Vagina (tissue), 2 donors: ENCODE measurements at places on chromosomes 11 and 22. TPM values are rescaled to one million over a fixed set of nuclear protein-coding genes. Genes with fewer than 3 reads are reported as not detected.

DNA sequence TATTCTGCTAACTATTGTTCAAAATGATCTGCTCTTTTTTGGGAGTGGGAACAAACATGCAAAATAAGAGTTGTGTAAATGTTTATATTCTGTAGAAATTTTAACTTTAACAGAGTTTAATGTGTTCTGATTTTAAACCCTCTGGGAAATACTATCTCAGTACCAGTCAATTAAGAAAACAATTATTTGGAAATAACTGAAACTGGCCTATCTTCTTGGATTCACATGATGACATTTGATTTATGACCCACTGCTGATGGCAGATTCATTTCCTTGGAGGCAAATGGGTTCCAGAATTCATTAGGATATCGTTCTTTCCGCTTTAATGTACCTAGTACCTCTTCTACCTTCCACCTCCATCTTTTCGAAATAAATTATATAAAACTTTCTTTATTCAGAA is 5.5 kb downstream of the SIK2 start:
- no peak for DNase-seq

DNA sequence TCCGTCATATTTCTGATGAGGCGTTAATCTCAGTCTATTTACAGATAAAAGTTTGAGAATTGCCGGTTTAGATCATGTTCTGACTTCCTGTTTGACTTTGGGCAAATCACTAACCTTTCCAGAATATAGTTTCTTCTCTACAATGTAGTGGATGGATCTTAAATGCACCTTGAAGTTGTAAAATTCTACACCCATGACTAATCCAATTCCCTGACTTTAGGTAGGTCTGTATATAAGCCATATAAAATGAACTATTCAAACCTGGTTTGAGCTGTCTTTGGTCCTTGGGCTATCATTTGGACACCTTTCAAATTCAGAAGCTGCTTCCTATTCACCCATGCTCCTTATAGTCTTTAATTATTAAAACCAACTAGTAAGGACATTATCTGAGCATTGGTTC is 52.2 kb upstream of the BLID start:
- DNase-seq = no peak

The PGA5 gene
- total RNA-seq = not detected

DNA sequence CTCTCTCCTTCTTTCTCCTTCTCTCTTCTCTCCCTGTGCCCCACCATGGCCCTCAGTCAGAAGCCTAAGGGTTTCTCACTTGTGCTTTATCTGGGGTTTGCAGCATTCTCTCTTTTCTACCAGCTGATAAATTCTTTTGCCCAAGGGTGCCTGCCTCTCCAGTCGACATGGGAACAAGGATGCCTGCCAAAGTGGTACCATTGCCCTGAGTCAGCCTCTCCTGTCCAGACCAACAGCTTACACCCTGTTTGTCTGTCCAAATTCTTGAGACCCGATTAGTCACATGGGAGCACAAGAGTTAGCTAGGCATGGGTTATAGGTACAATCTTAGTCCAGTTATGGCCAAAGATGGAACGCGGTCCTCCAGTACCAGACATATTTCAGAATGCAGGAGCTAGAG is 242.7 kb downstream of the LARGE1 start:
- no peak for DNase-seq

DNA sequence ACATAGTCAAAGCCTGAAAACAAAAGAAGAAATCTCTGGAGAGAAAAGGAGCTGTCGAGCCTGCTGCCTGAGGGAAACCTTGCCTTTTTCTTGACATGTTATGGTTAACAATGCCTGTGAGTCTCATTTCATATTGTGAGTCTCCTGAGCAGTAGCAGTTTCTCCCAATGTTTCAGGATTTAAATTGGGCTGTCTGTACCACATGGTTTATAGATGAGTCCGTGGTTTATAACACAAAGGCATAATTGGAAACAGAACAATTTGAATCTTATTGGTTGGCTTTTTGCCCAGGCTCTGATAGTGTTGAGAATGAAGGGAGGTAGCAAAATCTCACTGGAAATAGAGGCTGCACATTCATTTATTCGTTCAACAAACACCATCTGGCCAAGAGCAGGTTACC is 540.9 kb downstream of the RAB38 start:
- no peak for DNase-seq

- no peak for DNase-seq
Observed at GRCh38 chr22:37734964-37735451, 38.2 kb downstream of the TRIOBP start.

DNA sequence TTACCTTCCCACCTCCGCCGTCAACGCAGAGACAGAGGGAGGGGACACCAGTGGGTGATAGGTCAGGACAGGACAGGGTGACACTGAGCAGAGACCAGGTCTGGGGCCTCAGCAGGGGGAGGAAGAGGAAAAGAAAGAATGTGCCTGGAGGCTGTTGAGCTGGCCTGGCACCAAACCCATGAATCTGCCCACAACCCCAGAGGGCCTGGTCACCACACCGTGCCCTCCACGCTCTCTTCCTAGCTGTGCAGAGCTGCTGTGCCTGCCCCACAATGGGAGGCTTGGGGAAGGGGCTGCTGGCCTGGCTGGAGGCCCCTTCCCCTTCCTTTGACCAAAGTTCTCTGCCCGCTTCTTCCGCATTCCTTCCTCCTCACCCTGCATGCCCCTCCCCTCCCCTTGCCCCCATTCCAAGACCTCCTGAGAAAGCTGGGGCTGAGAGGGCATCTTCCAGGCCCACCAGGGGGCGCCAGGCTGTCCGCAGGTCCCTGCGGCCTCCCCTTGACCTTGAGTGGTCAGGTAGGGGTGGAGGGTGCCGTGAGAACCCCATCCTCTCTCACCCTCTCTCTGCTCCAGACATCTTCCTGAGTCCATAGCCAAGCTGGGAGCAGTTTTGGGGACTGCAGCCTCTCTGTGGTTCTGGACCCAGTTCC is 11.0 kb upstream of the CACNA1I start:
- DNase-seq = no peak

The RELT gene
- total RNA-seq = 6.1 TPM

- no peak for DNase-seq
Observed at GRCh38 chr11:110631551-110631950, 80.7 kb downstream of the ARHGAP20 start.

DNA sequence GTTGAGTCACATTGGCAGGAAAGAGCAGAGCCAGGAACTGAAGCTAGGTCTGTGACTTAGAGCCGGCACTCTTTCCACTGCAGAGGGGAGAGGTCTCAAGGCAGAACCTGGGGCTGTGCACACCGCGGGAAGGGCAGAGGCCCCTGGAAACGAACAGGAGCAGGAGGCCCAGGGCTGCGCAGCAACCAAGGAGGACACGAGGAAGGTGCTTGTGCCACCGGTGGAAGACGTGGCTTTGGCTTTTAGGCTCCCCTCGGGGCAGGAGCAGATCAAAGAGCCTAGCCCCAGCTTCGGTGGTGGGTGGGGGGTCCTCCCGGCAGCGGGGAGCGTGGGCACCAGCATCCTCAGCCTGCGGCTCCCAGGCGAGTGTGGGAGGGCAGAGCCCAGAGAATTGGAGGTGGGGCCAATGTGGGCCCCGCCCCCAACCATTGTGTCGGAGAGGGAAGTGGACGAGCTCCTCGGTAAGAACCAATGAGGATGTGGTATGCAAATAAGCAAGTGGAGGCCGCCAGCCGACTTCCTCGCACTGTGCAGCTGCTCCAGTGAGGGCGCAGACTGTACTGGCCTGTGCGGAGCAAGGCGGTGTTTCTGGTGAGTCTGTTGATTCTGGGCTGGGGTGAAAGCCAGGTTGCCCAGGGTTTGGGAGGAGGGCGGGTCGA is at the start of gene CCDC116:
TSS of gene CCDC116 (plus strand) at position 524 of the 659 bp plus-strand sequence. CDS start 422 bp downstream, outside the sequence.
- no peak for DNase-seq

GRCh38 chr22:44677353-44677840 is 24.6 kb upstream of the PRR5 start:
- DNase-seq = no peak

The C11orf16 gene
- not detected for total RNA-seq

The CDKN1C gene
- total RNA-seq = 67.3 TPM

The MS4A7 gene
- 23.3 TPM for total RNA-seq

DNA sequence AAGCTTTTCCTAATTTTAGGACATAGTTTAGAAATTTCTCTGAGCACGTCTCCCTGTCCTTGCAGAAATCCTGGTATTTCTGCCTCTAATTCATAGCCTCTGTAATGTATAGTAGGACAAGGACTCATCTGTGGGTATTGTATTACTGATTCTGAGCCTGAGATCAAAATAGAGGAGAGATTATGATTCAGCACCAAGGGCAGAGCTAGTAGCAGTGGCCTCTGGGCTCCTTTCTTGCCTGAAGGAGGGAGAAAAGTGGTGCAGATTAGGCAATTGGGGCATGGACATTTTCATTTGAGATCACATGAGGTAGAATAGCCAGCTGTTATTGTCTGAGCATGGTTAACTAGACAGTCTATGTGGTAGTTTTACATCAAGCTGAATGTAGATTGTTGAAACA is 2.8 kb downstream of the MADD start:
- no peak for DNase-seq

- peak; percentile 54 for DNase-seq
Observed at GRCh38 chr11:133238027-133238426, 294.3 kb downstream of the OPCML start.

The MS4A6A gene
- 30.7 TPM for total RNA-seq

The MFRP gene
- total RNA-seq = not detected

- no peak for DNase-seq
Observed at GRCh38 chr11:116576526-116576925, 196.3 kb downstream of the BUD13 start.

GRCh38 chr11:12729941-12730340 is 55.7 kb downstream of the TEAD1 start:
- no peak for DNase-seq

DNA sequence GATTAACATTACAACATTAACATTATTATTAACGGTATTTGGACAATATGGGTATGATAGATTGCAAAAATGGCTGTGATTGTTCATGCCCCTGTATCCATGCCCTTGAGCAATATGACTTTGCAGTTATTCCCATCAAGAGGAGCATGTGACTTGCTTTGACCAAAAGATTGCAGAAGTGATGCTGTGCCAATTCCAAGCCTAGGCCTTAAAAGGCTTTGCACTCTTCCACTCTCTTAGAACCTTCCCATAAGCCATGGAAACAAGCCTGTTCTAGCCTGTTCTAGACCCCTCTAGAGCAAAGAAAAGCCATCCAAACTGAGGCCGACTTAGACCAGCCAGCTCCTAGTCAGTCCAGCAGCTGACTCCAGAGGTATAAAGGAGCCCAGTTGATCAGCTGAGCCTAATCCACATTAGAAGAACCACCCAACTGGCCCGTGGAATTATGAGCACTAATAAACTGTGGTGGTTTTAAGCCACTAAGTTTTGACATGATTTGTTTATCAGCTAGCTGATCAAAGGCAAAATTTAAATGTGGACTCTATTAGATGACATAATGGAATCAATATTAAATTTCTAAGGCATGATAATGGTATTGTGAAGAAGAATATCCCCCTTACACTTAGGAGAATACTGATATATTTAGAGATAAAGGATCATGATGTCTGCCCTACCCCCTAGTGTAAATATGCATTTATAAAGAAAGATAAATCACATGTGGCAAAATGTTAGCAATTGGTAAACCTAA is 28.6 kb downstream of the RAB30 start:
- DNase-seq = no peak

- DNase-seq = no peak
Observed at GRCh38 chr11:72292106-72292785, 48.3 kb upstream of the PHOX2A start.

GRCh38 chr11:102239448-102239847 is 77.8 kb upstream of the BIRC3 start:
- no peak for DNase-seq

DNA sequence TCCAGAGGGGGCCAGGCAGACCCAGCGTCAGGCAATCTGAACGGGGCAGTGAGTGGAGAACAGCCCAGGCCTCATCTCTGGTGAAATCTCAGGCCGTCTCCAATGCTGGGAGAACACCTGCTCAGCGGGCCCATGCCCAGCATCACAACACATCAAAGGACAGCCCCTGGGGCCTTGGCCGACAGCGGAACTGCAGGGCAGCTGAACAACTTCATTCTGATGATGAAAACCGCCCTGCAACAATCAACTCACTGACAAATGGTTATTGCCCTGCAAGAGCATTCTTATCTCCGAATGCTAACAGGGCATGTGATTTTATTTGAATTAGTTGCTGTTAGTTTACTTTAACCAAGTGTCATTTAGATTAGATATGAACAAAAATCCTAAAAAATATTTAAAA is 14.6 kb downstream of the CELSR1 start:
- no peak for DNase-seq

GRCh38 chr11:6695377-6695776 is 12.2 kb upstream of the MRPL17 start:
- DNase-seq = no peak

DNA sequence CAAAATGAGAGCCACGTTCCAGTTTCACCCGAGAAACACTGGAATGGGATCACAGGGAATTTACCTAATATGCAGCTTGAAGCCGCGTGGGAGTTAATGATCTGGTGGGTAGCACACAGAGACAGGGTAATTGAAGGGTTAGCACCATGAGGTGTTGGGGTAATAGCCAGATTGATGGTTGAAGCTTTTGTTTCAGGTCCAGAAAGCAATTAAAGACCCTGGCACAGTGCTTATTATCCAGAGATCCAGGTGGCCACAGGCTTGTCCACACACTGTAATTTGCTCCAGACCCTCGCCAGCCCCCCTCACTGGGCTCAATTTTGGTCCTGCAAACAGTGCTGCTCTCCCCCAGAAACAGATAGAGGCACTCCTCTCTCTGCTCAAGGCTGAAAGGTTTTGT is 282.5 kb upstream of the ISX start:
- DNase-seq = no peak

The TREH gene
- 0.25 TPM for total RNA-seq

- no peak for DNase-seq
Observed at GRCh38 chr11:12669930-12670329, 4.3 kb upstream of the TEAD1 start.

GRCh38 chr11:18490319-18490718 is 34.7 kb downstream of the LDHAL6A start:
- no peak for DNase-seq

GRCh38 chr11:75667831-75668450 is 897 bp downstream of the MAP6 start:
- DNase-seq = no peak

GRCh38 chr11:84234011-84234410 is 947.8 kb upstream of the CCDC90B start:
- DNase-seq = no peak

The OR5B21 gene
- not detected for total RNA-seq

GRCh38 chr11:122176651-122177050 is 60.6 kb upstream of the BLID start:
- DNase-seq = no peak

DNA sequence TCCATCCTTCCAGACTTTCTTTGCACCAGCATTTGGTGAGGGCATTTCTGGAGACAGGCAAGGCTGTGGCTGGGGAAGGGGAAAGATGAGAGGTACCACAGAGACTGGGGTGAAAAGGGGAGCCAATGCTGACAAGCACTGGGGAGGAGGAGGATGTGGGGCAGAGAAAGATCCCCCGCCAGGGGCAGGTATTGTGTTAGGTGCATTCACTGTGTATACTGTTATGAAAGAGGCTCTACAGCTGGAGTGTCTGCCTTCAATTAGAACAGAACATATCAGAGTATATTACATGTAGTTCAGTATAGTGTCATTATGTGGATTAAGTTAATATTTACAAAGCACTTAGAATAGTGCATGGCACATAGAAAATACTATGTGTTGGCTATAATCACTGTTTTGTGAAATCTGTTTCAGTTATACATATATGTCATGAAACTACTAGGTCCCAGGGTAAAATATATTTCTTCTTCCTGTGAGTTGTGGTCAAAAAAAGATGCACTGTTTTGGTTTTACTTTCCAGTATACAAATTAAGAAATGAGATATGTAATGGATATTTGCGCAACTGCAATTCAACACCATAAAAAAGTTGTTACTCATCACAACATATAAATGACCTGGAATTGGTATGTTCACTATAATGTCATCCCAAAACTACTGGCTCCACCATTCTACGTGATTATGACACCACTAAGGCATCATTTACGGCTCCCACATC is 8.4 kb downstream of the MSANTD2 start:
- DNase-seq = no peak
